ENCODE measurements at places on chromosomes 2 and 18.

GRCh38 chr2:28408764-28409599, 16.3 kb downstream of the FOSL2 start:
- DNase-seq, result no peak

- no peak for DNase-seq
These were observed 31.8 kb upstream of the PPP4R3B start for GRCh38 chr2:55649211-55649610.

DNA sequence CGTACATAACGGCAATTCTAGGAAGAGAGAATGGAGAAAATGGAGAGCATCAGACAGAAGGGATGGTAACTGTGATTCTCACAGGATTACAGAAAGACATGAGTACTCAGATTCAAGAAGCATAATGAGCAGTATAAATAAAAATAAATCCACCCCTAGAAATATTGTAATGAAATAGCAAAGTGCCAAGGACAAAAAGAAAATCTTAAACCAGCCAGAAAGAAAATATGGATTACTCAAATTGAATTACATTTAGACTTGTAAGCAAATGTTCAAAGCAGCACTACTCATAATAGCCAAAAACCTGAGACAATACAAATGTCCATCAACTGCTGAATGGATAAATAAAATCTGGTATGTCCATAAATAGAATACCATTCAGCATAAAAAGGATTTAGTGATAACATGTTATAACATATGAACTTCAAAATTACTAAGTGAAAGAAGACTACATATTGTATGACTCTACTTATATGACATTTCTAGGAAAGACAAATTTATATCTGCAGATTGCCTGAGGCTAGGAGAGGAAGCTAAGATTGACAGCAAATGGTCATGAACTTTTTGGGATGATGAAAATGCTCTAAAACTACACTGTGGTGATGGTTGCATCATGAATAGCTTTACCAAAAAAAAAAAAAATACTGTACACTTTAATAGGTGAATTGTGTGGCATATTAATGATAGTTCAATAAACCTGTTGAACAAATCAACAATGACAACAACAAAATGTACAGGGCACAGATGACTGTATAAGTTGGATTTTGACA, 63.4 kb upstream of the SPTBN1 start:
- no peak for DNase-seq

DNA sequence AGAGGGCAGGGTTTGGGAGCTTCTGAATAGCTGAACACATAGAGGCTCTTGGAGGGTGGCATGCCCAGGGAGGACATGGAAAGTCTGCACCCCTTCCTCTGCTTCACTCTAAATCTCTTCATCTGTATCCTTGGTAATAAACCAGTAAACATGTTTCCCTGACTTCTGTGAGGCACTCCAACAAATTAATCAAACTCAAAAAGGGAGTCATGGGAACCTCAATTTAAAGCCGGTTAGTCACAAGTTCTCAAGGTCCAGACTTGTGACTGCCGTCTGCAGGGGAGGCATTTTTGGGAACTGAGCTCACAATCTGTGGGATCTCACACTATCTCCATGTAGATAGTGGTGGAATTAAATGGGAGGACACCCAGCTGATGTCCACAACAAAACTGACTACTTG, 33.1 kb upstream of the STON1 start:
- DNase-seq, result no peak

DNA sequence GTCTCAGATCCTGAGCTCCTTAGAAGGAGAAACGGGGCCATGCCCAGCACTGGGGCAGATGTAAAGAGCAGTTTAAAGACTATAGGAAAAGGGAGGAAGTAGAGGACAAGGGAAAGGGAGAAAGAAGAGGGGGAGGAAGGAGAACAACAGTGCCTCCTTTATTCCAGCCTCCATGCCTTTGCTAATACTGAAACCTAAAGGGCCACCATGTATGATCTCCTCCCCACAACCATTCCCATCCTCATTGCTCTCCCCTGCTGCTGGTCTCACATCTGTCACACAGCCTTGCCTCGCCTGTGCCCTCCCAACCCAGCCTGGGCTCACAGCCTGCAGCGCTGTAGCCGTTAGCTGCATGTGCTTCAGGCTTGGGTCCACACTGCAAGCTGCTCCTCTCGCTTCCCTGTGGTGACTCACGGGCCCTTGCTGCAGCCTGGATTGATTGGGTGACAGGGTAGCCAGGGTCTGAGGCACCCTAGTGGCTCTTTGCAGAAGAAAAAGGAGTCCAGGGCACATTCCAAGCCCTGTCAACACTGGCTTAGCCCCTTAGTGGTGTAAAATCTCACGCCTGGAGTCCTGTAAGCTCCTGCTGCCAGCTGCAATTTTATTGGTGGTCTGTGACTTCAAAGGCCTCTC, 281.9 kb downstream of the SRBD1 start:
- no peak for DNase-seq

DNA sequence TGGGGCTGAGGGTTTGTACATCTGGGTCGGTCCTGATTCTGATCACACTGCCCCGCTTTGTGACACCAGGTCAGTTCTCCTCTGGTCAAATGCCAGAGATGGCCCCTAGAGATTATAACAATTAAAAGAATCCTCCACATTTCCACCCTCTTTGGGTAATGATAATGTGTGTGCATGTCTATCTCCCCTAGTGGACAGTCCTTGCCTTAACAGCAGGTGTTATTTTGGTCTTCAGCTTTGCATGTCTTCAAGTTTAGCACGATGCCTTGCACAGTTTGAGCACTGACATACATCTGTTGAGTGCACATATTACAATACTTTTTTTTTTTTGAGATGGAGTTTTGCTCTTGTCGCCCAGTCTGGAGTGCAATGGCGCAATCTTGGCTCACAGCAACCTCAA, 25.7 kb upstream of the COX7A2L start:
- DNase-seq, result no peak

- DNase-seq, result no peak
These were observed 149.0 kb downstream of the MSH2 start for GRCh38 chr2:47551800-47552525.

- no peak for DNase-seq
These were observed 127.8 kb downstream of the ARHGAP28 start for GRCh38 chr18:6857300-6857699.

GRCh38 chr18:47321815-47322214, 70.4 kb upstream of the SKOR2 start:
- no peak for DNase-seq

- no peak for DNase-seq
These were observed 17.2 kb downstream of the COMMD1 start for GRCh38 chr2:61922714-61923113.

- DNase-seq, result no peak
These were observed 5.1 kb downstream of the TRIB2 start for GRCh38 chr2:12721566-12722446.

GRCh38 chr18:74463254-74463653, 6.1 kb upstream of the DIPK1C start:
- DNase-seq, result no peak

DNA sequence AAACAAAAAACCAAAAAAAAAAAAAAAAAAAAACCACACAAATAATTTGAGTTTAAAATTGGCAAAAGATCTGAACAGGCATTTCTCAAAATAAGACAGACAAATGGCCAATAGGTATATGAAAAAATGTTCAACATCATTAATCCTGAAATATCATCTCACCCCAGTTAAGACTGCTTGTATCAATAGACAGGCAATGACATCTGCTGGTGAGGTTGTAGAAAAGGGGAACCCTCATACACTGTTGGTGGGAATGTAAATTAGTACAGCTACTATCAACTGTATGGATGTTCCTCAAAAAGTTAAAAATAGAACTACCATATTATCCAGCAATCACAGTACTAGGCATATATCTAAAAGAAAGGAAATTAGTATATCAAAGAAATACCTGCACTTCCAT, 523.1 kb downstream of the XIRP2 start:
- no peak for DNase-seq
